Effector memory CD4-positive, alpha-beta T cell (primary cell): ENCODE measurements at places on chromosomes 2 and 18.

DNA sequence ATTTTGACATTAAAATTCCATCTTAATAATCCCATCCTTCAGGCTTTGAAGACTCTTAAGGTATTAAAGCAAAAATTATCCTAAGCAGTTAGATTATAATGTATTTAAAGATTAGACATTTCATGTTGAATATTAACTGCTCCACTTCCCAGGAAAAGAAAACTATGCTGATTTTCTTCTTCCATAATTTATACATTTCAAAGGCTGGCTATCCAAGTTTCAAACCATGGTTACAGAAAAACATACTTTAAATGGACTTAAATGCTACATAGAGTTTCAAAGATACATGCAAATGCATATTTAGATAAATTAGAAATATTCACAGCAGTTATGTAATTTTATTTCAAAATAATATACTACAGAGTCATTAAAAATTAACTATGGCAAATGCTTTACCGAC, 1505.6 kb upstream of the ZEB2 start:
- H3K4me1 ChIP-seq: no peaks in the 10 kb centered on the region
- no peak overlapping the region for H3K27ac ChIP-seq
- no peak overlapping the region for H3K4me3 ChIP-seq
- no peaks in the 10 kb centered on the region for H3K27me3 ChIP-seq

- no peak overlapping the region for H3K27ac ChIP-seq
- H3K4me1 ChIP-seq: peaks cover 11% of the 10 kb centered on the region
- H3K4me3 ChIP-seq: no peak overlapping the region
- no peaks in the 10 kb centered on the region for H3K27me3 ChIP-seq
- DNase-seq: no peak
Observed at GRCh38 chr2:25254961-25255360, 86.6 kb upstream of the POMC start.

DNA sequence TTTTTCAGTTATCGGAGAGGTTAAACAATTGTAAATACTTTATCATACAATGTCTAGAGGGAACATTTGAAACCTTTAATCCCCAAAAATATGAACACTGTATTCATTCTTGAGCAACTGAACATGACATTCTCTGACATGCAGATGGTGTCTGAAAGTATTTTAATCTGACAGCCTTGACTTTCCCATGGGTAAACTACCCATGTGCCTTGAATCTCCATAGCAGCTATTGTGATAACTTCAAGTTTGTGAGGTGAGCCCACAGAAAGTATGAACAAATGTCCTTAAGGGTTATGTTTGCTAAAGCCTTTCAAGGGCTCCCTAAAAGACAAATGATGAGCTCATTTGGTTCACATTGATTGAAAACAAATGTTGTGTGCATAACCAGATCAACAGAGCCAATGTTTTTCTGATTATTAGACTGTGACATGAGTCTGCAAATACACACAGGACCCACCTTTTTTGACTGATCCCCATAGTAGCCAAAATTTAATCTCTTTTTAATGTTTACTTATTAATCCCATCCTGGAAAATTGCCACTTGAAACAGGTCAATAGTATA, 1326.0 kb downstream of the LRP1B start:
- H3K27ac ChIP-seq: no peak overlapping the region
- H3K4me3 ChIP-seq: no peak overlapping the region
- H3K36me3 ChIP-seq: no peaks in the 10 kb centered on the region
- H3K27me3 ChIP-seq: no peaks in the 10 kb centered on the region
- H3K4me1 ChIP-seq: no peaks in the 10 kb centered on the region

DNA sequence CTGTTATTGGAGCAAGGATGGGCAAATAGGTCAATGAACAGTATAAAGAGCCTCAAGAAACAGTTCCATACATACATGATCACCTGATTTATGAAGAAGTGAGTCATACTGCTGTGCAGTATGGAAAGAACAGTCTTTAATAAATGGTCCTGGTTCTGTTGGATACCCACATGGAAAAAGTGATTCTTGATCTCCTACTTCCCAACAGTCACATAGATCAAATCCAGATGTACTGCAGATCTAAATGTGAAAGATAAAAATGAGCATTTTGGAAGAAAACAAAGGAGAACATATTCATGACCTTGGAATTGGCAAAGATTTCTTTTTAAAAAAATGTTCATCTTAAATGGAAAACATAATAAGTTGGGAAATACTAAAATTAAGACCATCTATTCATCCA, 75.8 kb downstream of the CCDC148 start:
- H3K4me1 ChIP-seq: no peaks in the 10 kb centered on the region
- H3K27ac ChIP-seq: no peak overlapping the region
- H3K27me3 ChIP-seq: no peaks in the 10 kb centered on the region
- H3K4me3 ChIP-seq: no peak overlapping the region

DNA sequence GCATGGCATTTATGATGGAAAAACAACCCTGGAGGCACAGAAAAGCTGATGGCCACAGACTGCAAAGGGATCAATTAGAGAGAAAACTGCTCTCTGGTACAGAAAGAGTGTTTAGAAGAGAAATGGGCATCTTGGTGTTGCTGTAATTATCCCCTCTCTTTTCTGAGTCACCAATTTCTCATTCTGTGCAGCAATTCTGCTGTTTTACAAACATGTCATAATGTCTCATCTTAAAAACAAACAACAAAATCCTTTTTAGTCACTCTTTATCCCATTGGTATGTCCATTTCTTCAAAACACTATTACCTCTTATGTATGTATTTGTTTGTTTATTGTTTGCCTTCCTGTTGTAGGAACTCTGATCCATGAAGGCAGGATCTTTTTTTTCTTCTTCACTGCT, 73.9 kb upstream of the HK2 start:
- no peak overlapping the region for H3K4me3 ChIP-seq
- H3K27ac ChIP-seq: no peak overlapping the region
- DNase-seq: no peak
- H3K4me1 ChIP-seq: no peaks in the 10 kb centered on the region

GRCh38 chr2:216984937-216985336, 125.1 kb upstream of the TNP1 start:
- H3K4me1 ChIP-seq: no peaks in the 10 kb centered on the region
- DNase-seq: no peak
- no peaks in the 10 kb centered on the region for H3K36me3 ChIP-seq
- no peak overlapping the region for H3K27ac ChIP-seq
- H3K27me3 ChIP-seq: no peaks in the 10 kb centered on the region
- no peak overlapping the region for H3K4me3 ChIP-seq

DNA sequence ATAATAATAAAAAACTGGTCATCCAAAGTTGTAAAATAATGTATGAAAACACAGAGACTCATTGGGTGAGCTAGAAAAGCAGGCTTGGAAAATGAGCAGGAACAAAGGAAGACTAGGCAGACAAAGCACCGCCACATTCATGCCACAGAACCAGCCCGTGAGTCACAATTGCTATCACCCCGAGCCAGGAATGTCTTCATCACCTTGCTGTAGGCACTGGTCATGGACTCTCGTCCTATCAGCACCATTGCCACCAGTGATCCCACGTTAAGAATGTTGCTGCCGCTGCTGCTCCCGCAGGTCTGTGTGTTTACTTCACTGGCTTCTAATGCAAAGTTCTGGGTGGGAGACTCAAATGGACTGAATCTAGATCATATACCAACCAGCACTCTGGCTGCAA, 417.9 kb downstream of the PID1 start:
- H3K4me3 ChIP-seq: no peak overlapping the region
- no peak for DNase-seq
- H3K4me1 ChIP-seq: no peaks in the 10 kb centered on the region
- H3K36me3 ChIP-seq: no peaks in the 10 kb centered on the region
- H3K27me3 ChIP-seq: no peaks in the 10 kb centered on the region

DNA sequence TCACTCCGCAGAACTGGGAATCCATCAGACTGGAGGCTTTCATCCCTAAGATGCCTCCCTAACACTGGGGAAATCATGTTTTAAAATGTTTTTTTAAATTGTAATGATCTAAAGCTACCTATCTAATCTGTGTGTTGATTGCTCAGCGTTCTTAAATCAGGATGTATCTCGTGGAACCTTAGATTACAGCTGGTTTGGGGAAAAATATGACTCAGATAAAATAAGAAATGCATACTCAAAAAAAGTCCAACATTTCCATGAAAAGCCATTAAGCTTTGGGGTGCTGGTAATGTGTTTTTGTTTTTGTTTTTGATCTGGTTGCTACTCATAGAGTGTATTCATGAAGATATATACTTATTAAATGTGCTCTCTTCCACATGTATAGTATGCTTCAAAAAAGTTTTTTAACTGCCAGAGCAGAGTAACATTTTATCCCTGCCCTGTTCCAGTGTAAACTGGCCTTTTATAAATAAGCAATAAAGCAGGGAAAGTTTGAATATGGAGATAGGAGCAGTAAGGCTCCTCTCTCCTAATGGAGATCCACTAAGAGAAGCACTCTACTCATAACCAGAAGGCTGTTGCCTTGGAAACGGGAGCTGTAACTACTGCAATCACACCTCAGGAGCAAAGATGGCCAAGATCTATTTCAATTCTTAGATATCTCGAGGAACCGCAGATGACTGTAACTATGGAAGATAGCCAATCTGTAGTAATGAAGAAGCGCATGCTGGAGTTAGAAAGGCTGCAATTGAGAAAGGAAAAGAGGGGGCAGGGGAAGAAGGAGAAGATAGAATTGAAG, 41.6 kb downstream of the ANKRD44 start:
- no peaks in the 10 kb centered on the region for H3K36me3 ChIP-seq
- peaks cover 56% of the 10 kb centered on the region for H3K4me1 ChIP-seq
- H3K27me3 ChIP-seq: no peaks in the 10 kb centered on the region

- no peaks in the 10 kb centered on the region for H3K27me3 ChIP-seq
- H3K27ac ChIP-seq: no peak overlapping the region
- no peak overlapping the region for H3K4me3 ChIP-seq
- no peaks in the 10 kb centered on the region for H3K36me3 ChIP-seq
- H3K4me1 ChIP-seq: peaks cover 4% of the 10 kb centered on the region
Observed at GRCh38 chr18:79640875-79641274, 38.7 kb upstream of the CTDP1 start.

GRCh38 chr2:85009019-85009618, 38.2 kb downstream of the KCMF1 start:
- no peak overlapping the region for H3K4me3 ChIP-seq
- no peak for DNase-seq

- peak; percentile 20 for DNase-seq
- H3K4me3 ChIP-seq: no peak overlapping the region
- peaks cover 3% of the 10 kb centered on the region for H3K4me1 ChIP-seq
- H3K36me3 ChIP-seq: no peaks in the 10 kb centered on the region
Observed at GRCh38 chr2:73907840-73908452, 15.1 kb downstream of the ACTG2 start.

DNA sequence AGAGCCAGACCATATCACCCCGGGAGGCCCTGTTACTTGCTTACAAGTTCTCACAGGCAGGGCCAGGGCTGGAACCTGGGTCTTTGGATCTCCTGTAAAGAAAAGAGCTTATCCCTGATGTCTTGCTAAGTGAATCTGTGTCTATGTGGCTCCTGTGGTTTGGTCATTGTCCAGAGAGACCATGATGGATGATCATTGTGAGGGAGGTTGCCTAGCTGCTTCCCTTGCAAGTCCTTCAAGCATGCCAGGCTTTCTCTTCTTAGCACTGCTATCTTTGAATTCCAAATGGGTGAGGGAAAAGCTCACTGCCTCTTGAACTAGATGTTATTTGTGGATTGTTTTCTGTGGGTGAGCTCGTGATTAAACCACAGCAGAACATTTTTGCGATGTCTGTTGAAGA, 151.6 kb downstream of the FSHR start:
- H3K27me3 ChIP-seq: no peaks in the 10 kb centered on the region
- no peak for DNase-seq
- no peaks in the 10 kb centered on the region for H3K36me3 ChIP-seq
- no peak overlapping the region for H3K4me3 ChIP-seq
- no peak overlapping the region for H3K27ac ChIP-seq
